ENCODE measurements at places on chromosomes 3 and 15. TPM values are rescaled to one million over a fixed set of nuclear protein-coding genes. Genes with fewer than 3 reads are reported as not detected.

GP5 gene
- 0.49 TPM for total RNA-seq

P2RY14 gene
- 0.41 TPM for total RNA-seq

GOLGA6A gene
- not detected for total RNA-seq

TMPRSS7 gene
- not detected for total RNA-seq

ATG3 gene
- total RNA-seq = 90.4 TPM

PDIA5 gene
- total RNA-seq = 59.1 TPM

SLC38A3 gene
- not detected for total RNA-seq

ABI3BP gene
- total RNA-seq = 108 TPM

LRRC49 gene
- 25.2 TPM for total RNA-seq

ROBO1 gene
- 25.3 TPM for total RNA-seq

TMEM207 gene
- not detected for total RNA-seq

CIP2A gene
- 7.1 TPM for total RNA-seq

TRIM42 gene
- not detected for total RNA-seq

PRRT3 gene
- 5.5 TPM for total RNA-seq

CHRFAM7A gene
- 0.72 TPM for total RNA-seq

SLC15A2 gene
- total RNA-seq = 0.18 TPM

TUSC7 gene
- total RNA-seq = not detected

SLC7A14 gene
- 6.1 TPM for total RNA-seq

SCAMP5 gene
- 2.2 TPM for total RNA-seq

RAB6B gene
- 0.36 TPM for total RNA-seq

Data from fibroblast of the aortic adventitia (primary cell).